ENCODE measurements at places on chromosomes 5 and 9. TPM values are rescaled to one million over a fixed set of nuclear protein-coding genes. Genes with fewer than 3 reads are reported as not detected.

Gene FOXD4L5
- 0.13 TPM for total RNA-seq

Gene PCDHGA4
- 0.10 TPM for total RNA-seq

DNA sequence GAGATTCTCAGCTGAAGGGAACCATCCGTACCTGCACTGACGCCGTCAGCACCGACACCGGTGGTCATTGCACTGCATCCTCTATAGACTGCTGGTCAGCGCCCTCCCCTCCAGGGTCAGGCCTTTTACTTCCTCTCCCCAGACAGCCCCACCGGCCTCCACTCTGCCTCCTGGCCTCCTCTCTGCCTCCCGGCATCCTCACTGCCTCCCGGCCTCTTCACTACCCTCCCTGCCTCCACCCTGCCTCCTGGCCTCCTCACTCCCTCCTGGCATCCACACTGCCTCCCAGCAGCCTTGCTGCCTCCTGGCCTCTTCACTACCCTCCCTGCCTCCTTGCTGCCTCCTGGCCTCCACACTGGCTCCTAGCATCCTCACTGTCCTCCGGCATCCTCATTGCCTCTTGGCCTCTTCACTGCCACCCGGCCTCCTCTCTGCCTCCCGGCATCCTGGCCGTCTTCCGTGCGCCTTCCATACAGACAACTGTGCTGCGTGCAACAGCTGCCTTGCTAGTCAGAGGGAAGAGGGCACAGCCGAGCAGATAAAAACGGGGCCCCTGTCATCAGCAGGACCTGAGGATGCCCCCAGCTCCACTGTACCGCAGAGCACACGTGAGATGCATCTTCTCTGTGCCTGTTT lies 62.0 kb downstream of the VAV2 start:
- no peak overlapping the region for H3K27ac ChIP-seq
- no peaks in the 10 kb centered on the region for H3K27me3 ChIP-seq
- H3K4me3 ChIP-seq, result no peak overlapping the region
- H3K36me3 ChIP-seq, result no peaks in the 10 kb centered on the region
- no peak for DNase-seq
- no peaks in the 10 kb centered on the region for H3K4me1 ChIP-seq

GRCh38 chr5:79505138-79505537 lies 8.8 kb downstream of the HOMER1 start:
- DNase-seq, result no peak
- H3K4me1 ChIP-seq, result peaks cover 1% of the 10 kb centered on the region
- peaks cover 9% of the 10 kb centered on the region for H3K27me3 ChIP-seq
- H3K27ac ChIP-seq, result no peak overlapping the region

DNA sequence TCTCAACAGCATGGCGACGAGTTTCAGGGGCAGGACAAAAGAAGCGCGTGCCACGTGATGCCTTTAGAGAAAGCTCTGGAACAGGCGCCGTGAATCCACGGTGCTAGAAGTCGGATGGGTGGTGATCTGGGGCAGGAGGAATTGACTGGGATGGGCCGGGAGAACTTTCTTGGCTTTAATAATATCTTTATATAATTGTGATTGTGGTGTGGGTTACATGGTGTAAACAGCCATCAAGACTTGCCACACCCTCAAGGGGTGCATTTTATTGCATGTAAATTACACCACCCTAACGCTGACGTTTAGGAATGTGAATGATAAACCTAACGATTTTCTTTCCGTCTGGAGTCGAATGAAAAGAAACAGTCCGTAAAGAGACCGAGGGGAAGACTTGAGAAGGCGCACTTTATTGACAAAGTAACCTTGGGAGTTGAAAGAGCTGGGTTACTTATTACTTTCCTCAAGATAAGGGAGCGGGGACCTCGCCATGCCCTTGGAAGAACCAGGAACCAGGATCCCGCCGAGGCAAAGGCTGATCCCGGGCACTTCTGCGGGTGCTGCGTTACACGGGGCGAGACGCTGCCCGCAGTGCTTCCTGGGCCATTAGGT lies 8.5 kb downstream of the NRARP start:
- H3K4me1 ChIP-seq, result peaks cover 7% of the 10 kb centered on the region
- H3K27me3 ChIP-seq, result peaks cover 33% of the 10 kb centered on the region
- H3K36me3 ChIP-seq, result no peaks in the 10 kb centered on the region
- no peak overlapping the region for H3K4me3 ChIP-seq

- peaks cover 2% of the 10 kb centered on the region for H3K27me3 ChIP-seq
- no peaks in the 10 kb centered on the region for H3K36me3 ChIP-seq
- DNase-seq, result no peak
- H3K4me1 ChIP-seq, result no peaks in the 10 kb centered on the region
- H3K4me3 ChIP-seq, result no peak overlapping the region
Measured at GRCh38 chr5:59756373-59757035, 137.0 kb downstream of the PDE4D start.
